ENCODE measurements at places on chromosomes 3 and 15.
A peak's percentile ranks its signal among the peaks of the same experiment; 100 is the strongest.

DNA sequence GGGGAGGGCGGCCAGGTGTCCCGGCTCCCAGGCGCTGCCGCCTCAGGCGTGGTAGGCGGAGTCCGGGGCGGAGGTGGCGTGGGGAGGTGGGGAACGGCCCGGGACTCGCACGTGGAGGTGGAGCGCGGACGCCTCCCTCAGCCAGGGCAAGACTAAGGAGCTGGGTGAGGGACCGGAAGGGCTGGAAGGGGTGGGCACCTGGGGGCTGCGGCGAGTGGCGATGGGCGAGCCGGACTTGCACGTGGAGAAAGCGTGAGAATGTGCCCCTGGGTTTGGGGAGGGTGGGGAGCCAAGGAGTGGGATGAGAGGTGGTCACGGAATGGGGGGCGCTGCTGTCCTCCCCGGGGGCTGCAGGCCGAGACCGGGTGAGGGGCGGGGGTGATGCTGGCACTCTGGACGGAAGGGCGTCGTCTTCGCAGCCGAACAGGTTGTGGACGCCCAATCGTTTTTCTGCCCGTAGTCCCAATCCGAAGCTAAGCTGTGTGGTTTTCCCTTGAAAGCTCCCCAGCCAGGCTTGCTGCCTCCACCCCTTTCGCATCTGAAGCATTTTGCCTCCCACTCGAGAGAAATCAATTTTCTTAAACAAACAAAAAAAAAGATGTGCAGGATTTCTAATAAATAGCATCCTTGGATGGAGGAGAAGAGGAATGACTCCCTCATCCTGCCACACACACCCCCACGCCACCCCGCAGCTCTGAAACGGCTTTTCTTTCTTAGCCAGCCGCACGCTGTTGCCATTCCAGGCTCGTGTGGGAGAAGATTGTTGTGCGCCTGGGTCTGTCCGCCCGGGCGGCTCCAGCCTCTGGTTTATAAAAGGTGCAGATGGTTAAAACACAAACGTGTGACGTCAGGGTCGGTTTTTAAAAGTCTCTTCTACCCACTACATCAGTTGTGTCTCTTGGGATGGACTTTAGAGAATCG lies 62.5 kb upstream of the ANKRD28 start:
- peak; percentile 61 for DNase-seq

DNA sequence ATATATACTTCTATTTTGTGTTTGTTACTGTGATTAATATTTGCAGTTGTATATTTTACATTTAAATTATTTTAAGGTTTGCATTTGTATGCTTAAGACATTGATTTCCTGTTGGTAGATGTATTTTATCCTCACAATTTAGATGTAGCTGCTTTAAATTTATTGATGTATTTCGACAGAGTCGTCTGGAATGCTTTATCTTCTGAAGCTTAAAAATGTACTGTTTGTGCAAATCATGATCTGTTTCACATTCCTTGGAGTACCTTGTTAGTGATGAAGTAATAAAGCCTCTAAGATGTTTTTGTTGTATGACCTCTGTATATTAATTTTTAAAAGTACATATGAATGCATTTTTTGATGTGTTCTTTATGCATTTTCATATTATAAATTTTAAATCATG lies 1.9 kb downstream of the CHD2 start:
- no peak for DNase-seq

GRCh38 chr15:85112997-85113396 lies 131.3 kb downstream of the PDE8A start:
- DNase-seq = no peak

- peak; percentile 70 for DNase-seq
Measured at GRCh38 chr15:71532994-71533393, 277.4 kb upstream of the NR2E3 start.

- DNase-seq = no peak
Measured at GRCh38 chr15:40436892-40437751, 3.6 kb upstream of the BAHD1 start.

DNA sequence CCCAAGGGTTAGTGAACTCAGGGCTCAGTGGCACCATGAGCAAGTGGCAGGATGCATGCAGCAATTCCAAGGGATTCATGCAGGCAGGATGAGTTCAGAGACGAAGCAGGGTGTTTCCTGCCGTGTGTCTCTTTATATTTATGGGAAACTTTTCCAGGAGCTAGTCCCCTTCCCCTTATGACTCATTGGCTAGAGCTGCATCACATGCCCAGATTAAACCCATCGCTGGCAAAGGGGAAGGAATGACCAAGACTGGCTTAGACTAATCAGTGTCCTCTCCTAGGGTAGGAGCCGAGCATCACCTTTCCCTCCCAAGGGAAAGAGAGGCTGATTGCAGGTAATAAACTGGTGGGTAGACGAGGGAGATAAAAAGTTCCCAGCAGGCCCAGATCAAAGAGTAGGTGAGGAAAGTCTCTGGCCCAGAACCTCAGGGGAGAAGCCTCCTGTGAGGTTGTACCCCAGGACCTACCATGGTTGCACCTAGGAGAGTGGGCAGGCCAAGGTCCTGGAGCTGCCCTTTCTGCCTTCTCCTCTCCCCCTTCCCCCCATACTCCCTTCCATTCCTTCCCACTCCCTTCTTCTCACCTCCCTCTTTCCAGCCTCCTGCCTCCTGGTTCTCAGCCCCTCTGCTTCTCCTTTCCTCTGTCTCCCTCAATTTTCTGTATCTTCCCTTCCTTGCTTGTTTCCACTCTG lies 67.8 kb upstream of the ITGA11 start:
- no peak for DNase-seq

DNA sequence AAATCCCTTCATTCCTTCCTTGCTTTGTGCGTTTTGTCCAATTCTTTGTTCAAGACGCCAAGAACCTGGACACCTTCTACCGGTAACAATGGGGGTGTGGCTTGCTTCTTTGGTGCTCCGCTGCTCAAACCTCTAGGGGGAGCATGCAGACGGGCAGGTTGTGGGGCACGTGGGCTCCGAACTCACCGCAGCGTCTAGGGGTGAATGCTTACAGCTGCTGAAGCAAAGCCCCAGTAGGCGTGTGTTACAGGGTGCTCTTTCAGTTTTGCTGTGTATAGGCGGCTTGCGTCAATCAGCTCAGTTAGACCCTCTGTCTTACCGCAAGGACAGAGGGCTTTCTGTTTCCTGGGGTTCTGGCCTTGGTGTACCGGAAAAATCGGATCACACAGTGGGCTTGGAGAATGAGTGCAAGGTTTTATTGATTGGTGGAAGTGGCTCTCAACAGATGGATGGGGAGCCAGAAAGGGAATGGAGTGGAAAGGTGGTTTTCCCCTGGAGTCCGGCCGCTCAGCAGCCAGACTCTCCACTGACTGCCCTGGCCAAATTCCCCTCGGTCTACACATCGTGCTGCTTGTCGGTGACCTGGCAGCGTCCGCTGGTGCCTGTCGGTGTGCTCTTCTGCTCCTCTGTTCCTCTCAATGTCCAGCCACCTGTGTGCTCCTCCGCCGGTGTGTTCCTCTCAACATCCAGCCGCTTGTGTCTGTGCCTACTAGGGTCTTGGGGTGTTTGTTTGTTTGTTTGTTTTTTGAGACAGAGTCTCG lies 1.2 kb upstream of the LRRC34 start:
- no peak for DNase-seq

Measured in NCI-H226 (cell line).